ENCODE measurements at places on chromosomes 5 and 9.

DNA sequence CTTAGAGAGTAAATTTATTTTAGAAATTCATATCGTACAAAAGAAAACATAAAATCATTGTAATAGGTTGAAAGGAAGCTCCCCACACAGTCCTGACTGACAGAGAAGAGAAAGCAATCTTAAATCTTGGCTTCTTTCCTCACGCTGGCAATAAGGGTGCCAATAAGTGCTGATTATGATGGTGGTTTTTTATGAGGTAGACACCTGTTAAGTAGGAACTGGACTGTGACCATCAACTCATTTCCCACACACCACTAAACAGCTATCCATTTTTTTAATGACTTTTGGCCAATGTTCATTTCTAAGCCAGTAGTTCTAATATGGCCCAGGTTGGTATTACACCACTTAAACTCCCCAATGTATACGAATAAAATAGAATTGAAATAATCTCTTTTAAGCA is 893.5 kb upstream of the NUDT12 start:
- no peak for DNase-seq

DNA sequence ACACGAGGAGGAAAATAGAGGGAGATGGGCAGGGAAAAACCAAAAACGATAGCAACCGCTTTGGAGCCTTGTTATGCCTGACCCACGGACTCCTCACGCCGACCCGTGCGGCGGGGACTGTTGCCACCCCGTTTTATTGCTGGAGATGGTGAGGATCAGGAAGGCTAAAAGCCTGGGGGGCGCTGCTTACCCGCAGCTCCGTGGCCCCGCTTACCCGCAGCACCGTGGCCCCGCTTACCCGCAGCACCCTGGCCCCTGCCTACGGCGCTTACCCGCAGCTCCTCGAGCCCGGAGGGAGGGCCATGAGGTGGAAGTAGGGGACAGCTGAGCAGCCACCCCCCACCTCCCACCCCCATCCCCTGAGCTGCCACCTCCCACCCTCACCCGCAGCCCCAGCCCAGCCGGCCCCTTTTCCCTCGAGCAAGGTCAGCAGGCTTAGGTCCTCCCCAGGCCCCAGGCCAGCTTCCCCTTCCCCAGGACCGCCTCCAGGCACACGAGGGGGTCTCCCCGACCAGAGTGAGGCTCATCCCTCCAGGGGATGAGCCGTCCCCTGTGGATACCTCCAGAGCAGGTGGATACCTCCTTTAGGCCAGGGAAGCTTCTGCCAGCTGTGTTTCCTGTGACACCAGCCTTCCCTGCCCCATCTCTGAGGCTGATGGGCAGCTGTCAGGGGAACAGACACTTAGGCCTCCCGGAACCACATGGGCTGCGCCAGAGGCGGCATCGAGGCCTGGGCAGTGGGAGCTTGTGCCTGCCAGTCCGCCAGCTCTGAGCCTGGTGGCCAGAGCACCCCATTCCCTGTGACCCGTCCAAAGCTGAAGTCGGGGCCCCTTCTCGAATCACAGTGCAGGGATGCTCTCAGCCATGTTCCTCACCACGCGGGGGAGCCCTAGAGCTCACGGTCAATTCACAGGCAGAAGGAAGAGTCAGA is 92.3 kb downstream of the LMX1B start:
- DNase-seq: peak; percentile 40

GRCh38 chr5:172443441-172444109 is 10.8 kb downstream of the SH3PXD2B start:
- peak; percentile 65 for DNase-seq

DNA sequence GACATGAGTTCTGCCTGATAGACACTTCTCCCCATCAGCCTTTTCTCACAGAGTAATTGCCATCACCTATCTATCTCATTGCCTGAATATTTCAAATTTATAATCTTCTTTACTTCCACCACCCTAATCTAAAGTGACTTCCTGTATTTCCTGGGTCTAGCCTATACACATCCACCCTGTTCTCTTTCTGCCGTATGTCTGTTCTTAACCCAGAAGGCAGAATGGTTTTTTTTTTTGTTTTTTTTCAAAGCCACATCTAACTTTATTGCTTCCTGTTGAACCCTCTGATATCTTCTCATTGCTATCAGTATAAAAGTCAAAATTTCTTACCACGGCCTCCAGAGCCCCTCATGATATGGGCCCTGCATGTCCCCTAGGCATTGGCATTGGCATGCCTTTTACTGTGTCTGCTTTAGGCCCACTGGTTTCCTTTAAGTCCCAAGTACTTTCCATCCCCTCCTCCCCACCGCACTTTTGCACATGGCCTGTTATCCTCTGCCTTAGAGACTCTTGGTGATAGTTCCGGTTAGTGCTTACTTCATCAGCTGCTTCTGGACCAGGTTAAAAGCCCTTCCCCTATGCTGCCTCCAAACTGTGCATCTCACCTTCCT is 159.9 kb downstream of the MAN2A1 start:
- no peak for DNase-seq

DNA sequence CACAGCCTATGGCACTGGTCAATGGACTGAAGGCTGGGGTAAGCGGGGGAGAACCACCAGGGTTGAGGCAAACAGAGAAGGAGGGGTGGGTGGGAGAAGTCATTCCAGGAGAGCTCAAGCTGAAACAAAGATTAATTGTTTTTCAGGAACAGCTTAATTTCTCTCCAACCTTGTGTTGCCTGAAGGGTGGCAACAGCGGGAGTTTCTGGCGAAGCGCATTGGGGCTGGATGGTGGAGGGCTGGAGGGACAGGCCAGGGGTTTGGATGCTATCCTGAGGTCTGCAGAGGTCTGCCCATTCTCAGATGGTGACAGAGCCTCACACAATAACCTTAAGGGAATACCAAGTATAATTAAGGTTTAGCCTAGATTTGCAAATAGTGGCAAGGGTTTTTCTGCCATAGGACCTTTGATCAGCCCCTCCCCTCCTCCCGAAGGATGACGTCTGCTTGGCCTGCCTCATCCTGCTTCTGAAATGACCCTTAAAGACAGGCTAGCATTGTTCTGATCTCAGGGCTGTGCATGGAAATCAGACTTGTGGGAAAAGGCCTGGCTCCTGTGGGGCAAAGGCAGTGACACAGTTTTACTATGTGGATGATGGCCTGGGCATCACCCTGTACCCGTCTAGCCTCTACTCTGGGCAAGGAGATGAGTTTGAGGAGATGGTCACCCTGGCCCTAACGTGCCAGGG is 32.7 kb downstream of the PSD2 start:
- no peak for DNase-seq

DNA sequence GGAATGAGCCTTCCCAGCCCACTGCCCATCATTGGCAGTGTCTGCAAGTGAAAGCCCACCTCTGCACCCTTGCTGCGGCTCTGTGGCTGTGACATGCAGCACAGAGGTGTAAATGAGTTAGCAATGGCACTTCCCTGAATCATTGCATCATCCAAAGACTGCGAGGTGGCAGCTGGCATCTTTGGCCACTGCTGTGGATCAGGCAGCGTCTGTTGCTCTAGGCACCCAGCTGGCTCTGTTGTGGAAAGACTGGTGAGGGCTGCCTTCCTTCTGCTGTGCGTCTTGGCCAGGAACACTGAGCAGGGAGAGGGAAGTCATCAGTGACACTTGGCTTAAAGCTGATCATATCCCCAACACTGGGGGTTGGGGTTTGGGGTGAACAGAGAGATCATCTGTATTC is 64.5 kb downstream of the MFAP3 start:
- DNase-seq: no peak

GRCh38 chr9:92969516-92970466 is 22.5 kb downstream of the FGD3 start:
- DNase-seq: no peak

- no peak for DNase-seq
These were observed 168.7 kb downstream of the GRIA1 start for GRCh38 chr5:153659039-153659736.

GRCh38 chr9:132708239-132708638 is 38.0 kb downstream of the GTF3C4 start:
- DNase-seq: no peak
